Stomach (tissue), 19 donors: ENCODE measurements at places on chromosomes 2 and 18. TPM values are rescaled to one million over a fixed set of nuclear protein-coding genes. Genes with fewer than 3 reads are reported as not detected.

- H3K4me3 ChIP-seq, result no peak overlapping the region
- no peaks in the 10 kb centered on the region for H3K27me3 ChIP-seq
- peaks cover 65% of the 10 kb centered on the region for H3K4me1 ChIP-seq
- H3K27ac ChIP-seq, result peak overlapping the region; percentile 78
- peaks cover 42% of the 10 kb centered on the region for H3K36me3 ChIP-seq
- DNase-seq, result peak; percentile 68
These were observed 93.6 kb downstream of the SH3BP4 start for GRCh38 chr2:235045336-235045972.

GRCh38 chr2:224433442-224433841 is 31.5 kb upstream of the FAM124B start:
- peaks cover 4% of the 10 kb centered on the region for H3K4me1 ChIP-seq
- no peak for DNase-seq
- no peaks in the 10 kb centered on the region for H3K36me3 ChIP-seq
- H3K4me3 ChIP-seq, result no peak overlapping the region
- H3K27me3 ChIP-seq, result no peaks in the 10 kb centered on the region
- H3K27ac ChIP-seq, result no peak overlapping the region

DNA sequence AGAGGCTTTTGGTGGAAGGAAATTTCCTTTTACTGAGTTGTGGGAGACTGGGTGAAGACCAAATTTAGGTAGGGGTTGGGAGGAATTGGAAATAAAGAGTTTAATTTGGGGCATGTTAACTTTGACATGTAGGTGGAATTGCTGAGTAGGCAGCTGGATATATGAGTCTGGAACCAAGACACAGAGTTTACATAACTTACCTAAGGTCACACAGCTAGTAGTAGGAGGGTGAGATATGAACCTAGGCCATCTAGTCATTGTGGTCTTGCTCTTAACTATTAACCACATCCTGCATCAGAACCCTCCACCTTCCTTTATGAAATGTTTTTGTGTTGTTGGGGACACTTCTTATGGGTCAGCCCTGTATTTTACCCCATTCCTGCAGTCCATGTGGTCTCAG is 113.1 kb downstream of the ICOS start:
- H3K27ac ChIP-seq, result no peak overlapping the region
- no peak overlapping the region for H3K4me3 ChIP-seq
- H3K36me3 ChIP-seq, result no peaks in the 10 kb centered on the region

DNA sequence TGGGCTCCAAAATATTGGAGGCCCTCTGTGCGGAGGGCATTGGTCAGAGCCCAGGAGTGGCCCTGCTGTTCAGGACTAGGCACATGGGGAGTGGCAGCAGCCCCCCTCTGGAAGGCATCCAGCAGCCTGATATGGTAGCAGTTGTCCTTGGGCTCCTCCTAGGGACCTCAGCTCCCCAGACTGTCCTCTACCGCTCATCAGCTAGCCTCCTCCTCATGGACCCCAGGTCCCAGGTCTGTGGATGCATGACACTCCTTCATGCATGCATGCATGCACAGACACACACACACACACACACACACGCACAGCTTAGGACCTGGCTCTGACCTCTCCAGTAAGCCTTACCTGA is 15.4 kb upstream of the ATP6V1B1 start:
- no peak for DNase-seq
- no peak overlapping the region for H3K27ac ChIP-seq
- no peaks in the 10 kb centered on the region for H3K27me3 ChIP-seq

DNA sequence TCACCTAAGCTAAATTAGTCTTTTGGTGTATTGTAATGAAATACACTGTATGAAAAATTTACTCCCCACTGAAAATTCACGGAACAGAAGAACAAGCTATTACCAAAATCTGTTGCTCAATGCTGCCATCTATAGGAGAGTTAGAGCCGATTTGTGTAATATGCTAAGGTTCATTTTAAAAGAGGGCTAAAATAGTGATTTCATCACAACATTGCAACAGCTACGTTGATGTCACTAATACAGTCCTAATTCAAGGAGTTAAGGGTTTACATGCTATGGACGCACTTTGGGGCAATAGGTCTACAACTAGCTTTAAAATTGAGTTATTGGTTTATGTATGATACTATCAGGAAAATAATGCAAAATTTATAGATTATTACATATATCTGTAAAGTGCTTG is 3.0 kb upstream of the IRS1 start:
- no peak overlapping the region for H3K4me3 ChIP-seq
- peak; percentile 91 for DNase-seq
- H3K27me3 ChIP-seq, result no peaks in the 10 kb centered on the region
- H3K4me1 ChIP-seq, result peaks cover 37% of the 10 kb centered on the region
- H3K36me3 ChIP-seq, result no peaks in the 10 kb centered on the region
- H3K27ac ChIP-seq, result peak overlapping the region; percentile 95

DNA sequence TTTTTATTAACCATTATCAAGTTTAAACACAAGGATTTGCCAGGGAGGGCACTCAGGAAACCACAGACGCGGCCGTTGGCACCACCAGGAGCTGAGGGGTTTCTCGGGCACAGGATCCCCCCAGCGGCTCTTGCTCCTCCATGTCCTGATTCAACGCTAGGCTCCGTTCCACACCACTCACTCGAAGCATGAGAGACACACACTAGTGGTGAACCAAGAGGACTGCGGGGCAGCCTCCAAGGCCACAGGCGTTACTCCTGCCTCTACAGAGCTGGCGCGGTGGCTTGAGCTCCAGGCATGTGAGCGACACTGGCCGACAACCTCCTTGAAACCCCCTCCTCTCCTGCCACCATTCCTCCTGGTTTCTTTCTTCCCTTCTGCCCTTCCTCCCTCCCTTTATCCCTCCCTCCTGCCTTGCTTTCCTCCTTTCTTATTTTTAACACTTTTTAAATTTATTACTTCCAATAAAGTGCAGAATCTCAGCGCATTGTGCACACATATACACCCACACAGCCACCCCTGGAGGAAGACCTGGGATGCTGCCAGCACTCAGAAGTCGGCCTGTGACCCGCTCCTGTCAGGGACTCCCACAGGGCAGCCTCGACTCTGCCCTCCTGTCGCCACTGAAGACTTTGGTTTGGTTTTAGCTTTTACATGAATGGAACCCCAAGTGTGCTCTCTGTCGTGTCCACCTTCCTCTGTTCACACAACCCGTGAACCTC is 21.7 kb downstream of the COX7A2L start:
- no peak overlapping the region for H3K27ac ChIP-seq
- H3K4me1 ChIP-seq, result peaks cover 8% of the 10 kb centered on the region
- DNase-seq, result peak; percentile 31
- H3K4me3 ChIP-seq, result no peak overlapping the region
- H3K27me3 ChIP-seq, result no peaks in the 10 kb centered on the region
- peaks cover 59% of the 10 kb centered on the region for H3K36me3 ChIP-seq

- no peak overlapping the region for H3K4me3 ChIP-seq
- H3K27me3 ChIP-seq, result no peaks in the 10 kb centered on the region
- peaks cover 5% of the 10 kb centered on the region for H3K4me1 ChIP-seq
- no peak for DNase-seq
- no peak overlapping the region for H3K27ac ChIP-seq
- H3K36me3 ChIP-seq, result no peaks in the 10 kb centered on the region
These were observed 28.0 kb downstream of the CD28 start for GRCh38 chr2:203734276-203734983.

- no peaks in the 10 kb centered on the region for H3K36me3 ChIP-seq
- H3K4me3 ChIP-seq, result no peak overlapping the region
- no peaks in the 10 kb centered on the region for H3K27me3 ChIP-seq
- H3K4me1 ChIP-seq, result no peaks in the 10 kb centered on the region
- DNase-seq, result no peak
These were observed 53.1 kb downstream of the RHBDD1 start for GRCh38 chr2:226888971-226889370.

DNA sequence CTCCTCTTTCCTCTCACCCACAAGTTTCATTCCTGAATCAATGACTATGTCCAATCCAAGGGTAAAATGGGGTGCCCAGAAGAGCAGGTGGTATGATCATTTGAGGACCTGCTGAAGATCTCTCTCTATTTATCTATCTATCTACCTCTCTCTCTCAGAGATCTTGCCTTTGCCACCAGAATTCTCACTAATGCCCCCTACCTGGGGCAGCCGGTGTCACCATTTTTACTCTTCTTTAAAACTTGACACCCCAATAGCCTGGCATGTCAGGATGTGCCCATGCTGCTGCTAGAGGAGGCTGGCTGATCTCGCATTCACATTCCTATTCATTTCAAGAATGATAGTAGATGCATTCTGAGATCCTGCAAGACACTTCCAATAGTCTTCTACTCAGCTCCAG is 24.3 kb upstream of the RPIA start:
- no peak for DNase-seq
- H3K27me3 ChIP-seq, result no peaks in the 10 kb centered on the region
- H3K4me3 ChIP-seq, result no peak overlapping the region
- H3K27ac ChIP-seq, result no peak overlapping the region

- DNase-seq, result no peak
- no peaks in the 10 kb centered on the region for H3K4me1 ChIP-seq
- H3K27me3 ChIP-seq, result no peaks in the 10 kb centered on the region
- no peaks in the 10 kb centered on the region for H3K36me3 ChIP-seq
- no peak overlapping the region for H3K4me3 ChIP-seq
These were observed 67.8 kb upstream of the ST6GAL2 start for GRCh38 chr2:106953779-106954178.

- peak; percentile 74 for DNase-seq
- peaks cover 16% of the 10 kb centered on the region for H3K4me1 ChIP-seq
- no peaks in the 10 kb centered on the region for H3K36me3 ChIP-seq
- H3K27me3 ChIP-seq, result no peaks in the 10 kb centered on the region
These were observed 2.3 kb upstream of the PLCD4 start for GRCh38 chr2:218605432-218605831.

- DNase-seq, result no peak
- no peaks in the 10 kb centered on the region for H3K4me1 ChIP-seq
- H3K27ac ChIP-seq, result no peak overlapping the region
- H3K27me3 ChIP-seq, result no peaks in the 10 kb centered on the region
These were observed 110.5 kb downstream of the KLF7 start for GRCh38 chr2:207055257-207055656.

DNA sequence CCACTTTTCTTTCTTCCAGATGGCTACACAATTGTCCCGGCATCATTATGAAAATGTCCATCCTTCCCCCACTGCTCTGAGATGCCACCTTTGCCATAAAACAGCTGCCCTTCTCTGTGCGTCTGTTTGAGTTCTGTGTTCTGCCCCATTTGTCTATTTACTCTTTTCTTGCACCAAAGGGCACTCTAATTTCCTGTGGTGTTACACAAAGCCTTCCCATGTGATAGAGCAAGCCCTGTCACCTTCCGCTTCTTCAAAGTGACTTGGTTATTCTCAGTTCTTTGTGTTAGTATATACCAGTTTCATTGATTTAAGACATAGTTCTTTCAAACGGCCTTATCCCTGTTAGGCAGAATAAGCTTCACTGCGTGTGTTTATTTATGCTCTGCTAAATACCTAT is 84.1 kb downstream of the FBXO15 start:
- no peaks in the 10 kb centered on the region for H3K36me3 ChIP-seq
- no peak for DNase-seq
- H3K27ac ChIP-seq, result no peak overlapping the region
- no peak overlapping the region for H3K4me3 ChIP-seq
- peaks cover 12% of the 10 kb centered on the region for H3K27me3 ChIP-seq

DNA sequence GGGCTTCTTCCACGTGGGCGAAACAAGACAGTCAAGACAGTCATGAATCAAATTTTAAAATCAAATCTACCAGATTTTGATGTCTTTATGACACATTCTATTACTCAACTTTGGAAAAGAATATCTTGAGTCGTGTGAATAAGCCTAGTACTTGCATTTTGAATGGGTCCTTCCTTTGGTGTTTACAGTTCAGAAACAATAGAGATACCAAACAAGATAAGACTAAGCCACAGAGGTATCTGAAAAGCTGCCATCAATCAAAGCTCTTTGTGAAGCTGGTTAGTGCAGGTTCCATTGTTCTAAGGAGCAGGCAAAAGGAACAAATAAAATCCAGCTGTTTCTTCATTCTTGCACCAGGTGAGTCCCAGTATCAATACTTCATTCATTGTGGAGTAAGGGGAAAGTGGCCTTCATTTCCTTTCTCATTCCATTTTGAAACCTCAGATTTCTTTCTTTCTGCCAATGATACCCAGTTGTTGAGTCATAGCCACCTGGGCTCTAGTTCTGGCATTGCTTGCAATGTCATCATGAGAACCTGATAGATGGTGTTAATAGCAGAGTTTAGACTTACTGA is 151.7 kb upstream of the L3MBTL4 start:
- H3K4me3 ChIP-seq, result no peak overlapping the region
- no peaks in the 10 kb centered on the region for H3K27me3 ChIP-seq
- DNase-seq, result no peak
- H3K36me3 ChIP-seq, result no peaks in the 10 kb centered on the region
- no peak overlapping the region for H3K27ac ChIP-seq

GRCh38 chr2:135471106-135471505 is 59.9 kb downstream of the ZRANB3 start:
- no peak overlapping the region for H3K4me3 ChIP-seq
- H3K4me1 ChIP-seq, result no peaks in the 10 kb centered on the region
- DNase-seq, result no peak
- H3K36me3 ChIP-seq, result no peaks in the 10 kb centered on the region
- no peaks in the 10 kb centered on the region for H3K27me3 ChIP-seq

DNA sequence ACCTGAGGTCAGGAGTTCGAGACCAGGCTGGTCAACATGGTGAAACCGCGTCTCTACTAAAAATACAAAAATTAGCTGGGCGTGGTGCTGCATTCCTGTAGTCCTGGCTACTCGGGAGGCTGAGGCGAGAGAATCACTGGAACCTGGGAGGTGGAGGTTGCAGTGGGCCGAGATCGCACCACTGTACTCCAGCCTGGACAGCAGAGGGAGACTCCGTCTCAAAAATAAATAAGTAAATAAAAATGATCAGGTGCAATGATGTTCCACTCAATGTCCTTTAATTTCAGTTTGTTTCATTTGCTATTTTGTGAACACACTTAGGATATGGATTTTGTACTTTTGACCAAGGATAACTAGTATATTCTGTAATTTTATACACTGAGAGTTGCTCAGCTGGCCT is 9.3 kb downstream of the HADHA start:
- no peak for DNase-seq
- no peak overlapping the region for H3K4me3 ChIP-seq
- H3K4me1 ChIP-seq, result peaks cover 20% of the 10 kb centered on the region
- no peak overlapping the region for H3K27ac ChIP-seq

DNA sequence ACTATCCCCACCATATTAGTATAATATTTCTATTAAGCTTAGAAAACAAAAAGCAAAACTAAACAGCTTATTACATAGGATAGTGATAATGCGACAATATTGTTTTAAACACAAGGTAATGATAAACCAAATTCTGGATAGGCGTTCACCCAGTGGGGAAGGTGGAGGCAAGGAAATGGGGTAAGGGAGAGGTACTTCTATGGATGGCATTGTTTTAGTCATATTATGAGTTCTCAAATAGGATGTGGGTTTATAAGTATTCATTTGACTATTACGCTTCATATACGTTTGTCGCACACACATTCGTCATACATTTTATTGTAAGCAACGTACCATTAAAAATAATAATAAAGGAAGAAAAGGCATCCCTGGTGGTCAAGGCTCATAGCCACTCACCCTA is 88.8 kb upstream of the DNMT3A start:
- H3K27ac ChIP-seq, result no peak overlapping the region
- no peak for DNase-seq

The DPYSL5 gene
- not detected for polyA plus RNA-seq

The EGR4 gene
- 0.05 TPM for polyA plus RNA-seq

The RNF152 gene
- 1.4 TPM for polyA plus RNA-seq

The MERTK gene
- polyA plus RNA-seq, result 5.7 TPM

The MSTN gene
- 0.46 TPM for polyA plus RNA-seq

The POTEJ gene
- polyA plus RNA-seq, result not detected

The CHRND gene
- polyA plus RNA-seq, result not detected
